ENCODE measurements at places on chromosomes 5 and 9.

- DNase-seq: no peak
These were observed 261.2 kb upstream of the ANKRD55 start for GRCh38 chr5:56494300-56494731.

GRCh38 chr5:123129811-123130210, 40.8 kb downstream of the PRDM6 start:
- DNase-seq: no peak

- no peak for DNase-seq
These were observed 466.0 kb upstream of the ADAMTS16 start for GRCh38 chr5:4674166-4674565.

DNA sequence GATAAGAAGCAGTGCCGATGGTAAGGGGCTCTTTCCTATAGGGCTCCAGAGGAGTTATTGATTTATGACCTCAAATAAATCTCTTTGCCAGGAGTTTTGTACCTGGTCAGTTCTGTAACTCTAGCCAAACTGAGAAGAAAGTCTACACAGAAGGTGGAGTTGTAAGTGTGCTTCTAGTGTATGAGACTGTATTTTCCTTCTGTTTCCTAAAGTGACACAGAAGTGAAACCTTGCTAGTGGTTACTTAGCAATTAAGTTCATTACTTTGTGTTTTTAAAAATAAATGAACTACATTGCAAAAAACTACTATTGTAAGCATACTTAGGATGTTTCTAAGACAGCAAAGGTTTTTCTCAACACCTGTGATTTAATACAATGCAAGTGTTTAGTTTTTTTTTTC, 48.7 kb upstream of the ACTBL2 start:
- DNase-seq: no peak

- no peak for DNase-seq
These were observed 13.7 kb downstream of the SYK start for GRCh38 chr9:90815183-90815943.

GRCh38 chr9:97445119-97445701, 33.3 kb downstream of the TDRD7 start:
- no peak for DNase-seq

GRCh38 chr5:139636207-139636792, 11.8 kb upstream of the CXXC5 start:
- DNase-seq: no peak

GRCh38 chr9:17928228-17928627, 349.4 kb downstream of the SH3GL2 start:
- DNase-seq: no peak

DNA sequence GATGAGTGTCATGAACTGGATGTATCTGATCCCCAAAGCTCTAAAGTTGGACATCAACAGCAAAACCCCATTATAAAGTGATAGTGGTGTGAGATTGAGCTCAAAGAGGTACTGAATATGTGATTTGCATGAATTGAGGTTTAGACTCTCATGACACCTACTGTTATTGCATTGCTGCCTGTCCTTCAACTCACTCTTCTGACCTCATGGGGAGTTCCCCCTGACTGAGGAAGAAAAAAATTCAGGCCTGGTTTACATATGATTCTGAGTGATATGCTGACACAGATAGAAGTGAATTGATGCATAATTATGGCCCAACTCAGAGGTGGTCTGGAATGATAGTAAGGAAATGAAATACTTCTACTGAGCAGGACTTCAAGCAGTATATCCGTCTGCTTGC, 76.2 kb upstream of the CHD1 start:
- no peak for DNase-seq

DNA sequence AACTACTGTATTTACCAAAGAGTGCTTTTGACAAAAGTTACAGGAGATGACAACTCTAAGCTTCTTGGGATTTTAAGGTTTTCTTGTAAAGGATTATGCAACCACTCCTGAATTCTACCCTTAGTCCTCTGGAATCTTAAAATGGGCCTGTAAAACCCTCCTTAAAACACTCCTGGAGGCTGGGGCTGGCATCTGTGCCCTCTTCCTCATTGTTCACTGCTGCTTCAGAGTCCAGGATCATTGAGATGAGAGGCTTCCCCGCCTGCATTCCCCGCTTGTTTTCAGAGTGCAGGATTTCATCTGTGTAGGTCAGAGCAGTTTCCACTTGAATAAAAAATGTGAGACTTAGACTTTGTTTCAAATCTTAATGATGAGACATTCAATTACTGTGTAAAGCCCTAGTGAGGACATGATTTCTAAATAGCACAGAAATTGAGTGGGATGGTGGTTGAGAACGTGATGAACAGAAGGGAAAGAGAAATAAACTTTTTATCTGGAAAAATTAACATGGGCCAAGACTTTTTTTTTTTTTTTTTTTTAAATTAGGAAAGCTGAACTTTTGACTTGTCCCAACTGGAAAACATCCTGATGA, 40.4 kb downstream of the PCSK5 start:
- no peak for DNase-seq

GRCh38 chr5:39440192-39440957, 15.6 kb upstream of the DAB2 start:
- no peak for DNase-seq

- DNase-seq: peak; percentile 45
These were observed 6.8 kb upstream of the TIFAB start for GRCh38 chr5:135458921-135459331.

- DNase-seq: no peak
These were observed 21.2 kb upstream of the PCSK5 start for GRCh38 chr9:75869236-75869635.

DNA sequence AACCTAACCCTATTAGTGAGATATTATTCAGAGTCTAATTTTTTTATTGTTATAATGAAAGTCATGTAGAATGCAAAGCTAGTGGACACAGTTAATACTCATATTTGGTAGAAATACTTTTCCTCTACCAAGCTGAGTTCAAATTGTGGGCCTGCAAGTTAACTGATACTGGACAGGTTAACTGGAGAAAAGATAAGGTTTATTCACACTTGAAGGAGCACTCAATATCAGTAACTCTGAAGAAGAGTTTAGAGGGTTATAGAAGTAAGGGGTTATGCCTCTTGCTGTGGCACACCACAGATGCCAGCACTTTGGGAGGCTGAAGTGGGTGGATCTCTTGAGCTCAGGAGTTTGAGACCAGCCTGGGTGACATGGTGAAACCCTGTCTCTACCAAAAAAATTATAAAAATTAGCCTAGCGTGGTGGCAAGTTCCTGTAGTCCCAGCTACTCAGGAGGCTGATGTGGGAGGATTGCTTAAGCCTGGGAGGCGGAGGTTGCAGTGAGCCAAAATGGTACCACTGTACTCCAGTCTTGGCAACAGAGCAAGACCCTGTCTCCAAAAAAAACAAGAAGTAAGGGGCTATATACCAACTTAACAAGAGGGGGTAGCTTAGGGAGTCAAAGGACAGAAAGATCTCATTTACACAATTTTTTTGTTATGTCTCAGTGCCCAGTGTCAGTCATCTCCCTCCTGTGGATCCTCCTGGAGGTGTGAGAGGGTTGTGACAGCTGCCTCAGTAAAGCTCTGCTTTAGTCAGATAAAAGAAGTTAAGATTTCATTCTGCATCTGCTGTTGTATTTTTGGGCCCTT, 121.2 kb upstream of the GRHPR start:
- no peak for DNase-seq

- DNase-seq: no peak
These were observed 71.8 kb upstream of the SIMC1 start for GRCh38 chr5:176166427-176166826.

GRCh38 chr5:78364005-78364404, 3.6 kb downstream of the SCAMP1 start:
- DNase-seq: no peak

DNA sequence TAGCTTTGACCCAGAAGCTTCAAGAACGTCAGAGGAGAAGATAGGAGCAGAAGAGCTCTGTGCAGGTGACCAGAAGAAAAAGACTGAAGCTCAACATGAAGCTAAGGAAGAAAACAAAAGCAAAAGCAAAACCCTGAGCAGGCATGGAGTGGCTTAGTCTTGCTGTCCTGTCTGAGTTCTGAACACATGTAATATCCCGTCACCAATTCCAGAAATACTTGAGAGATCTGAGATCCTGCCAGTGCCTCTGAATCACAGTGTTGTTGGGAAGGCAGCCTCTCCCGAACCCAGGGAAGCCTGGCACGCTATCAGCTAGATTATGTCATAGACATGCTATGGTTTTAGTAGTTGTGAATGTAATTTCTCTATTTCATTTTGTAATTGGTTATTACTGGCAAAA, 235.7 kb downstream of the ICE1 start:
- DNase-seq: no peak

DNA sequence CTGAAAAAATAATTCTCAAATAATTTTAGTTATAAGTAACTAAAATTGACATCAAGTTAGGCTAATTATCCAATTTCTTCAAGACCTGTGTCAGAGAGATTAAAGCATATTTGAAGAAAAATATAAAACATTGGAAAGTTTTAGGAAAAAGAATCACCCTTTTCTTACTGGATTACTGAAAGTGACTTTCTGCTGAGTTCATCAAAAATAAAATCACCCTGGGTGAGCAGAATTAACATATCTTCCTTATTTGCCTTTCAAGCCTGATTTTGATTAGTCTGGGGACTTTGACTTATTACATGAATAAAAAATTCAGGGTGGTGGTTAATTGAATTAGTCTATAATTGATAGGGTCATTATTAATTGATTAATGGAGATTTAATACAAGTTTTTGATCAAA, 252.3 kb upstream of the HAPLN1 start:
- no peak for DNase-seq

GRCh38 chr5:156135531-156135930, 191.4 kb upstream of the SGCD start:
- no peak for DNase-seq

- no peak for DNase-seq
These were observed 595.2 kb downstream of the RAB3C start for GRCh38 chr5:59178071-59178470.

DNA sequence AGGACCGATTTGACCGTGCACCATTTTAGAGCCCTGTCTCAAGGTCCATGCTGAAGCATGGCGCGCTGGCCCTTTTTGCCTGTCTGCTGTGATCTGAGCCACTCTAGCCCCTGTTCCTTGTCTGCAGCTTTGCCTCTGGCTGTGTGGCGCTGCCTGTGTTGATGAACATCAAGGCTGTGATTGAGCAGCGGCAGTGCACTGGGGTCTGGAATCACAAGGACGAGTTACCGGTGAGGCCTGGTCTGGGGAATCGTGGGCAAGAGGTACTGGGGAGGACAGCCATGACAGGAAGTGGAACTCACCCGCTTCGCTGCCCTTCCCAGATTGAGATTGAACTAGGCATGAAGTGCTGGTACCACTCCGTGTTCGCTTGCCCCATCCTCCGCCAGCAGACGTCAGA, 6.3 kb downstream of the NHP2 start:
- DNase-seq: no peak
